ENCODE measurements at places on chromosomes 7 and 10.

- peak; percentile 82 for DNase-seq
Observed at GRCh38 chr10:87761892-87762291, 56.1 kb downstream of the ATAD1 start.

GRCh38 chr10:43671659-43672531, 23.2 kb upstream of the ZNF32 start:
- peak; percentile 62 for DNase-seq

DNA sequence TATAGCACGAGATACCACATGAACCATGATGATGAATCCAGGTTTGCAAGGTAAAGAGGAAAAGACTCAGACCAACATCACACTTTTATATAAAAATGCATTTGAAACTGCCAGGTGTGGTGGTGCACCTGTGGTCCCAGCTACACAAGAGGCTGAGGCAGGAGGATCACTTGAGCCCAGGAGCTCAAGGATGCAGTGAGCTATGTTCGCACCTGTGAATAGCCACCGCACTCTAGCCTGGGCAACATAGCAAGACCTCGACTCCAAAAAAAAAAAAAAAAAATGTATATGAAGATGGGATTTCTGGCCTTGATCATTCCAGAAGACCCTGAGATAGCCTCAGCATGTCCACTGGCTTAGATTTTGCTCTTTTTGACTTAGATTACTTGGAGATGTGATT, 161.6 kb downstream of the PARD3 start:
- DNase-seq = no peak

DNA sequence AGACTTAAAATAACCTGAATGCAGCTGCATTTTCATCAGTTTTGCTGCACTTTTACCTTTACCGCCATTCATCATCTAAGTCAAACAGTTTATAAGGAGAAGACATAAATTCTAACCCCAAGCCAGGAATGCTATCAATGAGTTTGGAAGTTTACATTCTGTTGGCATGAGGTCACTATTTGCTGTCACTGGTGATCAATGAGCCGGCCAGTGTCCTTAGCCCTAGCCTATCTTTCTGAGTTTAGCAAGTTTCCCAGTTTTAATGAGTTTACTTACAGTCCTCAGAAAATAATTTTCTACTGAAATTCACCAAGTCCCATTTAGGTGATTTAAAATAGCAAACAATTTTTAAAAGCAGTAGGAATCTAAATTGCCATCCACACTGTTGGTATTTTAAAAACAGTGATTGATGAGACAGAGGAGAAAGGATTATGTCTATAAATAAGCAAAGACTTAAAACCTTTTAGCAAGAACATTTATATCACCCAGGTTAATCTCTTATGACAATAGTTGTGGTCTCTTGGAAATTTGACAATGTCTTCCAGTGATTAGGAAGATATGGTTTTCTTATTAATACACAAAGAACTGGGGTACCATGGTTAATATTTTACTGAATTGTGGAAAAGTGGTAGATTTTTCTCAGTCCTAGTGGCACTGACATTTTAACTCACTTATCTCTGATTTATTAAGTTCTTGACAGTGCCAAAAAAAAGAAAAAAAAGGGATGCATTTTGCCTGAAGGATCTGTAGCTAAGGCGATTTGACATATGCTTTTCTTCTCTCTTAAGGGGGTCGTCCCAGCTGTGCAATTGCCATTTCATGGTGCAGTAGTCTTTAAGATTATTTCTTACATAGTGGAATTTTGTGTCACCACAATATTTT, 443.4 kb upstream of the ANKRD30A start:
- no peak for DNase-seq

DNA sequence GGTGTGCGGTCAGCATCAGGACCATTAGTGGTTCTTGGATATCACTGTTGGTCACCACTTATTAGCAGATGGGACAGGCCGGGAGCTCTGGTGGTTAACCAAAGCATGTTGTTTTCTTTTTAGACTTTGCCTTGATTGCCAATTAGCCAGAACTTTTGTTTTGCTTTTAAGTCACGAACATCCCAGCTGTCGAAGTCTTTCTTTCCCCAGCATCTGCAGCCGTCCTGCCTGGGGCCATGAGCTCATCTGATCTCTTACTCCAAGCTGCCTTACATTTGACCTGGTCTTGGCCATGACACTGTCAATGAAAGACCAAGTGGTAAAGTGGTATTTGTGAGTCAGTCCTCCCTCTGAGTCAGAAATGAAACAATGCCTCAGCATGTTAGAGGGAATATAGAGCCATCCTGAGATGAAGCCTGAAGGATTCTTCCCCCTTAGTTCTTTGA, 53.9 kb upstream of the CREB5 start:
- DNase-seq = no peak

- no peak for DNase-seq
Observed at GRCh38 chr10:94315975-94316464, 46.7 kb downstream of the NOC3L start.

- no peak for DNase-seq
Observed at GRCh38 chr7:157760004-157760730, 423.4 kb downstream of the DNAJB6 start.

- DNase-seq = no peak
Observed at GRCh38 chr10:43390759-43391158, 18.2 kb downstream of the HNRNPF start.

DNA sequence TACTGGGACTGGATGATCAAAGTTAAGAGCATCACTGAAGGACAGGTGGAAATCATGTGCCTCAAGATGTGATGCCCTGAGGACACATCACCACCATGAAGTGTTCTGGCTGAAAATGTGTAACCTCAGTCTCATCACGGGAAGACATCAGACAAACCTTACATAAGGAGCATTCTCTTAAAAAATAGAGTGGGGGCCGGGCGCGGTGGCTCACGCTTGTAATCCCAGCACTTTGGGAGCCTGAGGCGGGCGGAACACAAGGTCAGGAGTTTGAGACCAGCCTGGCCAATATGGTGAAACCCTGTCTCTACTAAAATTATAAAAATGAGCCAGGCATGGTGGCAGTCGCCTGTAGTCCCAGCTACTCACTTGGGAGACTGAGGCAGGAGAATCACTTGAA, 65.6 kb downstream of the LOXL4 start:
- DNase-seq = no peak

- no peak for DNase-seq
Observed at GRCh38 chr7:47489624-47490023, 92.3 kb downstream of the TNS3 start.

GRCh38 chr7:80804589-80804988, 114.3 kb downstream of the SEMA3C start:
- DNase-seq = no peak

GRCh38 chr10:58992830-58993460, 183.5 kb upstream of the PHYHIPL start:
- no peak for DNase-seq

- no peak for DNase-seq
Observed at GRCh38 chr7:158449942-158450341, 137.7 kb downstream of the PTPRN2 start.

GRCh38 chr7:14341200-14341775, 351.8 kb upstream of the ETV1 start:
- no peak for DNase-seq

DNA sequence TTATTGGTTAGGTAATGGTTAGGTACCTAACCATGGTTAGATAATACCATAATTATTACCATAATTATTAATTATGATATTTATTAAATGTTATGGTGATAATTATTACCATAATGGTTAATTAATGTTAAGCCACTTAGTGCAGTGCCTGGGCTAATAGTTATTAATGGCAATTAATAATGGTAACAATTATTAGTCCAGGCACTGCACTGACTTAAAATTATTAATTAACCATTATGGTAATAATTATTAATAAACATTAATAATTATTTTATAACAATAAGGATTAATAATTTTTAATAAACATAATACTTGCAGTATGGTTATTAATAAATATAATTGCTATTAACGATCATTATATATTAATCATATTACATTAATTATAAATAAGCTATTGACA, 604.0 kb downstream of the CALN1 start:
- DNase-seq = no peak

DNA sequence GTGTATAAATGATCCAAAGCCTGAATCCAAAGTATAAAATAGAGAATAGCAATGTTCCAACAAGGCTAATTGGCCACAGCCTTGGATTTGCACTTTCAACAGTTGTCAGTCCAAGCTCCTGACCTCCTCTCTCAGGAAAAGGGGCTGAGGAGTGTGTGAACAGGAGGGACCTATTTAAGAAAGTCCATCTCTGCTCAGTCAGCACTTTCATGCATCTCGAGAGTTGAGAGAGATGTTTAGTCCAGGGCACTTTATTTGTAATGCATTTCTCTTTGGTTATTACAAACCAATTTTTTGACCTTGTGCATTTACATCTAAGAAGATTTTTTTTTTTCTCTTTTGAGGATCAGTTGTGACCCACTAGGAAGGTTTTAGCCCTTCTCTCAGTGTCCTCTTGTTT, 244.2 kb downstream of the CREB5 start:
- DNase-seq = no peak

DNA sequence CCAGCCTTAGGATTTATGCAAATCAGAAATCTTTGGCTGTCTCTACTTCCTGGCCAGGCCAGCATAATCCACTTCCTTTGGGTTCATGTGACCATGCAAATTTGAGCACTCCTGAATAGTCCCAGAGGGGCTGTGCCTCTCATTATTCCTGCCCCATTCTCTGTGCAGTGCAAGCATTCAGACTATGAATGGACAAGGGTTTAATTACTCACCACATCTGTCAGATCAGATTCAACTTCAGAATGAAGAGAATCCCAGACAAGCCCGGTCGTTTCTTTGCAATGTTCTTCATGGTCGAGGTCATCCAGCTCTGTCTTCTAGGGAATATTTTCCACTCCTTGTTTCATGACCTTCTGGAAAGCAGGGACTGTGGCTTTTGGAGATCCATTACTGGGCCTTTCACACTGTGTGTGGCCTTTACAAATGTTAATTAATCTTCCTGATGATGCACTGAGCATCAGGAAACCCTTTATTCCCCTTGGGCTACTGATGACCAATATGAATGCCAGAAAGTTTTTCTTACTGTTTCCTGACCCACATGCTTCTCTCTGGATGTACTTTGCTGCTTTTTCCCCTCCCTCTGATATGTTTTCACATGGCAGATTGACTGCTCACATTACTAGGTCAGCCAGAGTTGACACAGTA, 217.6 kb upstream of the TCF7L2 start:
- no peak for DNase-seq

GRCh38 chr10:71663311-71663710, 56.3 kb downstream of the C10orf105 start:
- no peak for DNase-seq

GRCh38 chr7:26508481-26508880, 216.8 kb downstream of the SNX10 start:
- DNase-seq = no peak

- DNase-seq = no peak
Observed at GRCh38 chr10:71597821-71598498, 121.6 kb downstream of the C10orf105 start.

- no peak for DNase-seq
Observed at GRCh38 chr7:13352677-13353076, 636.8 kb downstream of the ETV1 start.

GRCh38 chr7:137591421-137591837, 247.9 kb upstream of the PTN start:
- DNase-seq = no peak

DNA sequence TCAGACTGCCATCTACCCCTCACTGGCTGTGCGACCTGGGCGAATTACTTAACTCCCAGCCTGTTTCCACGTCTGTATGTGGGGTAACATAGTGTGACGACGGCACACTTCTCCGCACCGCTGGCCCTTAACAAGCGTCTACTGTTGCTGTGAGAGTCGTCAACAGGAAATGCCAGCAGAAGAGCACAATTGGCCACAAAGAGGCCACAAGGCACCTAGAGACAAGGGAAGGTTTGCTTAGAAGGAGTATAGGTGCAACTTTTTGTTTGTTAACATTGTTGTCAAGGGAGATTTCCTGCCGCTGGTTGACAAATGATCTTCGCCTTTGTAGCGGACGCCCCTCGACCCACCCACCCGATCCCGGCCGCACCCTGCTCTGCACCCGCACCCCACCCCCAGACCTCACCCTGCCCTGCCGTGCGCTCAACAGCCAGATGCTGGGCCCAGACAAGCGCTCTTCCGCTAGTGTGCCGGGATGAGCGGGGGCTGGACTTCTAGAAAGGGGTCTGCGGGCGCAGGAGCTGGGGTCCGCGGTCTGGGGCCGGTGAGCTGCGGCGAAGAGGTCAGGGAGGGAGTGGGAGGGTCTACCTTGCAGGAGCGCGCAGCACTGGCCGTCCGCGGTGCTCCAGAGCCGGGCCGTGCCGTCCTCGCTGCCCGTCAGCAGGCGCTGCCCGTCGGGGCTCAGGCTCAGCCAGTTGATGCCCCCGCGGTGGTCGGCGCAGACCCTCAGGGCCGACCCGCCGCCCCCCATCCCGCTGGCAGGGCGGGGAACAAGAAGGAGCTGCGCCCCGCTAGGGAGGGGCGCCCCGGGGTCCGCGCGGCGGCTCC, 785 bp downstream of the WDR86 start:
- DNase-seq = peak; percentile 22

GRCh38 chr10:62018131-62018911, 116.8 kb downstream of the ARID5B start:
- DNase-seq = no peak

DNA sequence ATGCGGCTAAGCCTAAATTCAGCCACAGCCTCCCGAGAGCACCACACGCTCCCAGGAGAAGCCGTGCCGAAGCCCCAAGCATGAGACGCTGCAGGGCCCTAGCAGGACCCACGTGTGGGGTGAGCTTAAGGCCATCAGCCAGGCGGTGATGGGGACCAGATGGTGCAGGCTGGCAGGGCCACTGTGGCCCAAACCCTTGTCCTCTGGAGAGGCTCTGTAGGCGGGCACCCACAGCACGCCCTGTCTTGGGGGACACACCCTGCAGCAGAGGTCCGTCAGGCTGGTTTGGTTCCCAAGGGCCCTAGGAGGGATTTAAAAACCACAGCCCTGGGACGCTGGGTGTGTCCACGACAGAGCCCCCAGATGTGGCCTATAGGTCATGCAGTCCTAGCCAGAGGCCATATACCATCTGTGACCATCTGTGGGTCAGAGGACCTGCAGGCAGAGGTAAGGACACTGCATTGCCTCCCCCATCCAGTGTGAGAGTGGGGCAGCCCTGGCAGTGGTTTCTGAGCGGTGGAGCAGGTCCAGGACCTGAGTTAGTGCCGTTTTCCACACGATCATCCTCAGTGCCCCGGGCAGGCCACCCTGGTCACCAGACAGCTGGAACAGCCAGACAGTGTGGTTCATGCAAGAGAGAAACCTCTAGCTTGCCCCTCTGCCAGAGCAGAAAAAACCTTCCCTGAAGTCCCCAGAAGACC, 39.6 kb upstream of the INPP5A start:
- DNase-seq = no peak

DNA sequence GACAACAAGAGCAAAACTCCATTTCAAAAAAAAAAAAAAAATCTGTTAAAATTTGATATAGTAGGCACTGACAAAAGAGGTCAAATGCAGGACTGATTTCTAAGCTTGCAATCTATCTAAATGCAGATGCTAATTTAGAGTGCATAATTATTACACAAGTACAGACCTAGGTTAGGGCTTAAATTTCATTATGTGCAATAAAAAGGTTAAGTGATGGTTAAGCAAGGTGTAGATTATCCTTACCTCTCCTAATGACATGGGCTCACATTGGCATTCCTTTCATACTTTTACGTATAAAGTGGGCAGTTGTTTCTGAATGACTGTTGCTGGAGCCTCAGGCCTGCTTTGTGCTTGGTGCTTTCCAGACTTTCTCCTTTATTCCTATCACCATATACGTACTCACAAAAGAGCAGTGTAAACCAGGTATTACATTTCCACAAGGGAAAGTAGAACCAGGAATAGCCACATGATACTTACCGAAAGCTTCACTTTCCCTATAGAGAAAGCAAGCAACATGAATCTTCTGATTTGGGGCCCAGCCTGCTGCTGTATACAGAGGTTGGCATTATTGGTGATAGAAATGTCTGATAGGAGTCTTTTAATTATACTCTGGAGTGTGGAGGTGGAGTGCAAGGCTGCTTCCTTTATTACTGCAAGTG, 2.2 kb upstream of the CHCHD1 start:
- no peak for DNase-seq

Data from activated CD4-positive, alpha-beta T cell treated with anti-CD3 and anti-CD28 coated beads, Interleukin-2, amount 50 U/mL, for 16 hours (primary cell).